Cerebellar nuclear complex (tissue), 1 donor: ENCODE measurements at places on chromosomes 4 and X.

GRCh38 chr4:46874811-46875210 is 34.2 kb downstream of the COX7B2 start:
- DNase-seq, result no peak

DNA sequence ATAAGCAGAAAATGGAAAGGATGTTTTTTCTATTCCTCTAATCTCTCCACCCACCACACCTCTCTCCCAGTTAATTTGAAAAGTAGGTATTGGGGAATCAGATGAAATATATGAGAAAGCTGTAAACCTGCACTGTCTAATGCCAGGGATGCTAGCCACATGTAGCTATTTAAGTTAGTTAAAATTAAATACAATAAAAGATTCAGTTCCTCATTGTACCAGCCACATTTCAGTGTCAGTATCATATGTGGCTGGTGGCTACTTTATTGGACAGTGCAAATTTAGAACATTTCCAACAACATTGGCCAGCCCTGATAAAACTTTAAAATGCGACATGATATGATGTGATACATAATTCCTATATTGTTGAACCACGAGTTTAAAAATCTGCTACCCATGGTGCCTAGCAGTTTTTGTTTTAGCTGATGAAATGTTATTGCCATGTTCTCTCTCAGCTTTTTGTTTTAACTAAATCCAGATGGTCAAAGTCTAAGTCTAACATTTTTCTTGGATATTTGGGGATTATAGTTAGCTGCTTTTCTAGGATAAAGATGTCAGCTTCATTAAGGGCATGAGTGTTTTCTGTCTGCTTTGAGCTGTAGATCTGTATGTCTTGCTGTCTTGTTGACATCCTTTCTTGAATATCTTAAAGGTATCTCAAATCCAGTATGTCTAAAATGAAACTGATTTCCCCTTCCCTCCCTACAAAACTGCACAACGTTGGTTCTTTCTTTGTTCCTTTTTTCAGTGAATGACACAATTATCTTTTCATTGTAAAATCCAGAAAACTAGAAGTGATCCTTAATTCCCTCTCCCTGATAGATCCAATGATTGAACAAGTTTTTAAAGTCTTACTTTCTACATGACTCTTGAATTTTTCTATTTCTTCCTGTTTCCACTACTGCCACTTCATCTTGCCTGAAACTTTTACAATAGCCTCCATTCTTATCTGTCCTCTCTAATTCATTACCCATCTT is 6.2 kb downstream of the ARFIP1 start:
- no peak for DNase-seq

DNA sequence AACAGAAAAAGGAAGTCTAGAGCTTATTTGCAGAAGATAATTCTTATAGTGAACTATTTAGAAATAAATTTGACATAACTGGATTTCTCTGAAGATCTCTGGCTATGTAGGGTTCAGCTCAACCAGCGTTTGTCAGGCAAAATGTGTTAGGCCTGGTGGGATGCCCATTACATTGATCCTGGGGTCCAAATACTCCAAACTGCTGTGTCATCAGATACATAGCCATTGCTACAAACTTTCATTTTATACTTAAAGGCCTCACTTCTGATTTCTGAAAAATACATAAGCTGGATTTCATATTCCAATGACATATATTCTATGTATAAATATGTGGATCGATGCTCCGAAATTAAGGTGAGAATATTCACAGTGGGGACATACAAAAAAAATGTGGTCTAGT is 1958.9 kb upstream of the TENM3 start:
- DNase-seq, result no peak

DNA sequence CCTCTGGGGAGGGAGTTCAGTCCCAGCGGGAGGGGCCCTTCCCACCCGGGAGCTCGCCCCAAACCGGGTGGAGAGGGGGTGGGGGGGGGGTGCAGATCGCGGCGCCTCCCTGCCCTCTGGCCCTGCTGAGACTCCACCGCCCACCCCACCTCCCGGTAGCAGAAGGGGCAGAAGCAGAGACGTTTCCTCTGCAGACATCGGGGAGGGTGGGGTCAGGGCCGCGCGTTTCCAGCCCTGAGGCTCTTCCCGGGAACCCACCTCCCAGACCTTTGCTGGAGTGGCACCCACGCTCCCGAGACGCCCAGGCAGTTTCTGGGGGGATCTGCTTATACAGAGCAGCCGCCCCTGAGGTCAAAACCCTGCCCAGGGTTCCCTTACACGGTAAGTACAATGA is 30.2 kb downstream of the CPLX1 start:
- DNase-seq, result no peak

GRCh38 chr4:74451214-74451661 is 6.3 kb downstream of the AREG start:
- no peak for DNase-seq

GRCh38 chr4:29710519-29710918 is 1009.6 kb upstream of the PCDH7 start:
- DNase-seq, result no peak

GRCh38 chr4:146550161-146550560 is 28.4 kb upstream of the SLC10A7 start:
- DNase-seq, result no peak

DNA sequence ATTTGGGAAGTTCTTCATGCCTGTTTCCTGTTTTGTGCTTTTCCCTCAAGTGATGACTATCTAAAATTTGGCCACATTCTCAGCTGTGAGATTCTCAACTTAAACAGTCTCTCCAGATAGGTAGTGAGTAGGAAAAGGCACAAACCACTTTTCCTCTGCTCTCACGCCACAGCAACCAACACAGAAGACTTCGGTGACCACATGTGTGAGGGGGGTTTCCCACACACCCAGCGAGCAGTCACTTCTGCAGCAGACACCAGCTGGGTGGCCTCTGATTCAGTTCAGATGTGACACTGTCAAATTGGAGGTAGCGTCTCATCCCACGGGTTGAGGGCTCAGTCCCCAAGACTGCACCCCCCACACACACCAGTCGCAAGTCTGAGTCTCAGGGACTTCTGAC is 25.1 kb upstream of the CLDN34 start:
- DNase-seq, result no peak

DNA sequence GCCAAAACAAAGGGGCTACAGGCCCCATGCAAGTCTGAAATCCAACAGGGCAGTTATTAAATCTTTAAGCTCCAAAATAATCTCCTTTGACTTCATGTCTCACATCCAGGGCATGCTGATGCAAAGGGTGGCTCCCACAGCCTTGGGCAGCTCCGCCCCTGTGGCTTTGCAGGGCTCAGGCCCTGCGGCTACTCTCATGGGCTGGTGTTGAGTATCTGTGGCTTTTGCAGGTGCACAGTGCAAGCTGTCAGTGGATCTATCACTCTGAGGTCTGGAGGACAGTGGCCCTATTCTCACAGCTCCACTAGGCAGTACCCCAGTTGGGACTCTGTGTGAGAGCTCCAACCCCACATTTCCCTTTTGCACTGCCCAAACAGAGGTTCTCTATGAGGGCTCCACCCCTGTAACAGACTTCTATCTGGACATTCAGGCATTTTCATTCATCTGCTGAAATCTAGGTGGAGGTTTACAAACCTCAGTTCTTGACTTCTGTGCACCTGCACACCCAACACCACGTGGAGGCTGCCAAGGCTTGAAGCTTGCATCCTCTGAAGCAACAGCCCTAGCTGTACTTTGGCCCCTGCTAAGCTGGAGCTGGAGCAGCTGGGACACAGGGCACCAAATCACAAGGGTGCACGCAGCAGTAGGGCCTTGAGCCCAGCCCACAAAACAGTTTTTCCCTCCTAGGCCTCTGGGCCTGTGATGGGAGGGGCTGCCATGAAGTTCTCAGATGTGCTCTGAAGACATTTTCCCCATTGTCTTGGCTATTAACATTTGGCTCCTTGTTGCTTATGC is 154.8 kb upstream of the PDE5A start:
- no peak for DNase-seq

DNA sequence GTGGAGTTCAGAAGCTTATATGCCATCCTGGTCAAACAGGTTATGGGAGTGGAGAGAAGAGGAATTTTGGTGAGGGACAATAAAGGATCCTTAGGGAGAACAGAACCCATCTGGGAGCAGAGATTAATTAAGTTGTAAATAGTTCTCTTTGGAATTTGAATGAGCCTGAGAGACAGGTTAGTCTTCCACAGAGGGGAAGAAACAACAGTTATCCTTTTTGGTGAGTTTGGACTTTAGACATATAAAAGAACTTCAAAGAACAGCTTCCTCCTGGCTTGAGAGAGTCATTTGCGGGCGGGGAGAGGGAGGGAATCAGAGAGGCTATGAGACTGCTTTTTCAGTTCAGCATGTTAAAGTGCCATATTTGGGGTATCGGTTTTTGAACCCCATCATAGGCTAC is 793.3 kb upstream of the MAGEB2 start:
- DNase-seq, result no peak

GRCh38 chrX:121103381-121103780 is 56.0 kb downstream of the GLUD2 start:
- no peak for DNase-seq
